Stimulated activated CD8-positive, alpha-beta memory T cell treated with anti-CD3 and anti-CD28 coated beads, Interleukin-7, amount 100 ng/mL, for 24 hours (primary cell): ENCODE measurements at places on chromosomes 11 and 22.

- no peak for DNase-seq
Observed at GRCh38 chr11:61002598-61002997, 31.1 kb downstream of the CD6 start.

DNA sequence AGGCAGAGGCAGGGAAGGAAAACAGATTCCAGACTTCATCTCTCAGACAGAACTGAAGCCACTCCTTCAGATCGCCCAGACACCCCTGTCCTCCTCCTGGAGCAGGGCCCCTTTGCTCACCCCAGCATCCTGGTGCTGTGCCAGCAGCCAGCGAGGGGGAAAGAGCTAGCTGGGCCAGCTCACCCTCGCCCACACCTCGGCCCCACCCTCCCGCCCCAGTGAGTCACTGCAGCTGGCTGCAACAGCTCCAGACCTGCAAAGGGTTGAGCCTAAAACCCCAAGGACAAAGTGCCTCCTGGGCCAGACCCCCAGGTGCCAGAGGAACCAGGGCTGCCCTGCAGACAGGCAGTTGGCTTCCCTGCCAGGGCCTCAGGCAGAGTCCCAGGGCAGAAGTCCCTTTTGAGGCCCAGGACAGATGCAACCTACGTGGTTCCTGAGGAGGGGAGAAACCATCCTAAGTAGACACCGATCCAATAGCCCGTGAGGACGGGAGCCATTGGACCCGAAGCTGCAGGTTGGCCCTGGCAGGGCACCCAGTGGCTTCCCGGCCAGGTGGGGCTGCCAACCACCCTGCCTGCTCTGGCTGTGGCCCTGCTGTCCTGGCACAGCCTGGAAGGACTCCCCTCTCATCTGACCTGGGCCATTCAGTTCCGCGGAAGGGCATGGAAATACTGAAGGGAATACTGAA is 7.2 kb downstream of the AHNAK start:
- DNase-seq, result no peak

- no peak for DNase-seq
Observed at GRCh38 chr11:86219311-86220193, 25.0 kb upstream of the EED start.

- no peak for DNase-seq
Observed at GRCh38 chr11:1335811-1336761, 26.7 kb upstream of the TOLLIP start.

DNA sequence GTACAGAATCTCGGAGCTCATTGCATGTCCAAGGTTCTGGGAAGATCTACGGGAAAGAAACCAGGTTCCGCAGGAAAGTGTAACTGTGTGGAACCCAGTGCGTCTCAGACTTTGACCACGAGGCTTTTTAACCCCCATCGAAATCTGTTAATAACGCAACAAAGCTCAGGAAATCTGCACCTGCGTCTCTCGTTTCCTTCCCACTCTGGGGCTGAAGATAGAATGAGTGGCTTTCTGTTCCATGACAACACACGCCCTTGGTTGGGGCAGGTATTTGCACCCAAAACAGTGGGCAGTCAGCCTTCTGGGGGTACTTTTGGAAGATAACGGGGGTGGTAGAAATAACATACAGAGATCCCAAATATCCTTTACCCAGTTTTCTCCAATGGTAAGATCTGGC is 38.5 kb downstream of the ISX start:
- no peak for DNase-seq

GRCh38 chr11:33168709-33169200 is 7.5 kb upstream of the CSTF3 start:
- no peak for DNase-seq

- DNase-seq, result no peak
Observed at GRCh38 chr11:133249530-133249929, 282.8 kb downstream of the OPCML start.

- no peak for DNase-seq
Observed at GRCh38 chr11:18748766-18749365, 22.9 kb upstream of the IGSF22 start.

DNA sequence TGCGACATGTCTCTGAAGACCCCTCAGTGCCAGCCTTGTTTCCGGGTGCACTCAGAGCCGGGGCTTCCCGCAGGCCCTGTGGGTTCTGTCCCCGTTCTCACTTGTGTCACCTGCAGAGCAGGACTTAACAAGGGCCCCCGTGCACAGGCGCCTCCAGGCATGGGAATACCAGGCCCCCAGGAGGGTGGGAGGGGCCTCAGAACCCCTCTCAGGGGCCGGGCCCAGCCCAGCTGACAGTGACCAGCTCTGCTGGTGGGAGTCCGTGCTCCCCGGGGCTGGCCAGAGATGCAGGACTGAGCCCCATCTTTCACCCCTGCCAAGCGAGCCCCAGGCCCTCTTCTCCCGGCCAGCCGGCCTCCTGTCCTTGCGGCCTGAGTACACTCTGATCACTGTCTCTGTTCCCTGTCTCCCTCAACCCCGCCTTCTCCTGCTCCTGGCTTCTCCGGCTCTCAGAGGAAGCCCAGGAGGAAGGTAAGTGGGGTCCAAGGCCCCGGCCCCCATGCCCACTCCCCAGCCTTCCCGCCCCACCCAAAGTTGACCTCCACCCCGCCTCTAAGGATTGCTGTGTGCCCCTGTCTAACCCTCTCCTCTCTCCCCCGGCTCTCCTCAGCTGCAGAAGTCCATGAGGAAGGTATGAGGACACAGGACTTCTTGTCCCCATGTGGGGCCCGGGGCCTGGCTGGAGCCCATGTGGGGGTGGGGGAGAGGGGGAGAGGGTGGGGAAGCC is 5.3 kb downstream of the TNNT3 start:
- DNase-seq, result no peak

GRCh38 chr22:28341001-28341400 is 338.6 kb downstream of the TTC28 start:
- DNase-seq, result no peak

DNA sequence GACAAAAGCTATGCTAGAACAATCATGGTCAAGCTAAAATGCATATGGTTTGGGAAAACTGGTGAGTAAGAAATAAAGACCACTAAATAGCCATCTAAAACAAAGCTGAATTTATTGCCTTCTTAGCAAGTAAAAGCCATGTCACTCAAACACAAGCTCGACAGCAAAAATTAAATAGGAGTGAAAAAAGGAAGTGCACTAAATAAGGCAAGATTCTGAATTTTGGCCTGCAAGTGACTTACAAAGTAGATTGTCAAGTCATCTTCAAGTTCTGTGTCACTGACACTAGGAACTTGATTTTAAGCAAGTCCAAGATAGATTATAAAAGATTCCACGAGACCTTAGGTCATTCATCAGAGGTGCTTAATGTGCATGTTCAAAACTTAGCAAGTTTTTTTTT is 27.4 kb downstream of the TUG1 start:
- DNase-seq, result no peak

- DNase-seq, result no peak
Observed at GRCh38 chr11:63970902-63971301, 3.5 kb upstream of the COX8A start.

GRCh38 chr11:73271936-73272679 is at the start of gene P2RY6:
Gene P2RY6, plus strand, starts transcription at chr11:73272338. Its CDS starts 24,181 bp downstream, at chr11:73296519.
- no peak for DNase-seq

DNA sequence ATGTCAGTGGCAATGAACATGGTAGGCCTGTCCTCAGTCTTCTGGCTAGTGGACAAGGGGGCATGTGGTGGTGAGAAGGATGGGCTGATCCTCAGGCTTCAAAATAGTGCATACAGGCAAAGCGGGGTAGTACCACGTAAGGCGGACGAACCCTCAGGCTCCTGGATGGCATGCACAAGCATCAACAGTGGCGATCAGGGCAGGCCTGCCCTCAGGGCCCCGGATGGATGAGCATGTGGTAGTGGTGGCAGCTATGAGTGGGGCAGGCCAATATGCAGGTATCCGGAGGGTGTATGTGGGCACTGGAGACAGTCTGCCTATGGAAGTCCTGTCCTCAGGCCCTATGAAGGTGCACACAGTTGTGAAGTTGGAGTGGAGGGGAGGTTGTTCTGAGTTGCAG is 163.8 kb downstream of the GUCY1A2 start:
- DNase-seq, result no peak

GRCh38 chr11:13486926-13487660 is 8.7 kb downstream of the PTH start:
- peak; percentile 32 for DNase-seq

DNA sequence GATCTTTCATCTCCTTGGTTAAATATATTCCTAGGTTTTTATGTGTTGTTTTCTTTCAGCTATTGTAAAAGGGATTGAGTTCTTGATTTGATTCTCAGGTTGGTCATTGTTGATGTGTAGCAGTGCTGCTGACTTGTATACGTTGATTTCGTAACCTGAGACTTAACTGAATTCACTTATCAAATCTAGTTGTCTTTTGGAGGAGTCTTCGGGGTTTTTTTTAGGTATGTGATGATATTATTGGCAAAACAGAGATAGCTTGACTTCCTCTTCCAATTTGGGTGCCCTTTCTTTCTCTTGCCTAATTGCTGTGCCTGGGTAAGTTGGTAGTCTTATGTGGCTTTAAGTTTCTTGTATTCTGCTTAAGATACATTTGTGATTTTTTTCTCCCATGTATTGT is 52.8 kb downstream of the CBL start:
- DNase-seq, result no peak

DNA sequence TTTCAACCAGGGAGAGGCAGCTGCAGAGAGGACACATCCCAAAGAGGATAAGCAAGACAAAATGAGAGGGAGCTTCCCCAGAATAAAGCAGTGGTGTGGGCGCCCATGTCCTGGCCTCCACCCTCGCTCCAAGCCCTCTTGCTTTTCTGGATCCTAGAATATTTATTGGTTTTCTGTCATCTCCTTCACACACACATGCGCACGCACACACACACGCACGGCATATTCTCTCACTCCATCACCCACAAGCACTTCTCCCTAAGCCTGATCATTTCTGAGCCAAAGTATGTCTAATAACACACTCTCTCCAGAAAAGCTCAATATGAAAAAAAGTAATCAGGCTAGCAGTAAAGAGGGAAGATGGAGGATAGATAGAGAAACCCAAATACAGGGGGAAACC is 7.6 kb downstream of the IGSF9B start:
- DNase-seq, result no peak

DNA sequence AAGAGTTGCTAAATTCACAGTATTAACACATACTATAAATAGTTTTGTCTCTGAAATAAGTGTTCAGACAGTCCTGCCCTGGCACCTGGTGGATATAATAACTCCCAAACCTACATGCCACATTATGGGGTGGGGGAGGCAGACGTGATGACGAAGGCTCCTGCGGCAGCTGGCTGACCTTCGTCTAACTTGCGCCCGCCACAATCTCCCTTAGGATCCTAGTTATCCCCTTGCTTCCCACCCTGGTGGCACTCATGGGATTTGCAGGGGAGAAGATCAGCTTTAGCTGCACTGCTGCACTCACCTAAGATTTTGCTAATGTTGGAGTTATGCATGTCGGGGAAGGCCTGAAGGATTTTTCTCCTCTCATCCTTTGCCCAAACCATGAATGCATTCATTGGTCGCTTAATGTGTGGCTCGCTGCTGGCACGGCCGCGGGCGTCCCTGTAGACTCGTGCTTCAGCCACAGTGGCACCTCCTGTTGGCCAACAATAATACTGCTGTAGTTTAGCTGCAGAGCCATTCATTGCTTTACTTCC is 367.6 kb downstream of the SOX6 start:
- no peak for DNase-seq

GRCh38 chr11:6572215-6572614 is 31.2 kb downstream of the RRP8 start:
- no peak for DNase-seq

GRCh38 chr11:111819161-111819828 is 52.1 kb downstream of the ALG9 start:
- DNase-seq, result no peak
